Activated naive CD4-positive, alpha-beta T cell (primary cell): ENCODE measurements at places on chromosomes 6 and 20.

DNA sequence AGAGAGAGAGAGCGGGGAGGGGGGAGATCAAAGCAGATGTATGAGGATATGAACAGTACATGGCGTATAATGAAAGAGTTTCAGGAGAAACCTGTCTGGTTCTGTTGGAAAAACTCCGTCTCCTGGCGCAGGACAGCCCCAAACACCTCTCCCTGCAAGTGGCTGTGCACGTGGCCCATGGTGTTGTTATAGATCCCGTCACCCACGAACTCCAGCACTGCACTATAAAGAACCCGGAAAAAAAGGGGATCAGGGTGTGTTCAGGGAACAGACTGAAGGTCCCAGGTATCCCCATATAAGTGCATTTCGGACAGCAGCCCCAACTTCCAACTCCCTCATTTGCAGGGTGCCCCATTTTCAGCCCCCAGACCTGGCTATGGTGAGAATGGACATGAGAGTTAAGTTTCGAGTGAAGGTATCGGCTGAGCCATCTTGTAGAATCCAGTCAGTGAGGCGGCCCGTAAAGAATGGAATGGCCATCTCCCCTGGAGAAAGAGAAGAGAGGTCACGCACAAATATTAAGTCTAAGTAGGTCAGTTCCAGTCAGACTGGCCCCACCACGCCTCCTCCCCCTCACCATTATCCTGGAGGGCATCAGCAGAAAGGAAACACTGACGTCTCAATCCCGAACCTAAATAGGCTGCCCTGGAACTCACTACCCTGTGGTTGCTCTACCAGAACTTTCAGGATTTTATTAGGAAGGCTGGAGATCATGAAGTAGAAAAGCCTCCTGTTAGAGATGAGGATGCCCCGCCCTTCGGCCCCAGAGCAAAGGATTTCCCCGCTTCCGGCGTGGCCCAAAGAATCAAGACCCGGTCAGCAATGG, 1.3 kb downstream of the TAP1 start:
- DNase-seq = no peak

- no peak for DNase-seq
Observed at GRCh38 chr6:143074670-143075318, 14.1 kb downstream of the AIG1 start.

DNA sequence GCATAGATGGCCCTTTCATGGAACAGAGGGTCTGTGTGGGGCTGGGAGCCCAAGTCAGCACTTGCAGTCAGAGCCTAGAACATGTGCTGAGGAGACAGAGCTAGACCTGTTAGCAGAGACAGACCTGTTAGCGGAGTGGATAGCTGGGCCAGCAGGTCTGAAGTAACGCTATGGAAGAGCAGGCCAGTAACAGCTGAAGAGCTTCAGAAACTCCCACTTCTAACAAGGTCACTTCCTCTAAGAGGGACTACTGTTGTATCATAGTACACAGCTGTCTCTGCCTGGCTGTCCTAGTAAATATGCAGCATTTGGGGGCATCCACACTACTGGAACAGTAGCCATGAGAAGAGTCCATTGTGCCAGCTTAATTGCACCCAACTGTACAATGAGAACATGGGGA, 41.2 kb upstream of the POLR1H start:
- no peak for DNase-seq

DNA sequence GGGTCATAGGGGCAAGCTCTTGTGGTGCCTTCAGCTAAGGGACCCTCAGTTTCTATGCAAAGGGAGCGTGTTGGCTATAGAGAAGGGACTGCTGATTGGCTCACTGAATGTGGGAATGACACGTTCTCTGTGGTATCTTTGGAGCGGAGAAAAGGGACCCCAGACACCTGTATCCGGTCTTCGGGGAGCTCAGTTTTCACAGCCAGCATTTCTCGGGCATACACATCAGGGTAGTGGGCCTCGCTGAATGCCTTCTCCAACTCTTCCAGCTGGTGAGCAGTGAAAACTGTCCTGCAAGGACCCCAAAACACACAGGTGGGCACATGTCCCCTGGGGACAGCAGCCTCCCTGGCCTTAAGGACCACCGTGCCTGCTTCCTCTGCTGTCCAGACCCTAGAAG, 3.3 kb downstream of the VSX1 start:
- no peak for DNase-seq

GRCh38 chr6:45253453-45253852, 74.7 kb upstream of the RUNX2 start:
- DNase-seq = no peak

DNA sequence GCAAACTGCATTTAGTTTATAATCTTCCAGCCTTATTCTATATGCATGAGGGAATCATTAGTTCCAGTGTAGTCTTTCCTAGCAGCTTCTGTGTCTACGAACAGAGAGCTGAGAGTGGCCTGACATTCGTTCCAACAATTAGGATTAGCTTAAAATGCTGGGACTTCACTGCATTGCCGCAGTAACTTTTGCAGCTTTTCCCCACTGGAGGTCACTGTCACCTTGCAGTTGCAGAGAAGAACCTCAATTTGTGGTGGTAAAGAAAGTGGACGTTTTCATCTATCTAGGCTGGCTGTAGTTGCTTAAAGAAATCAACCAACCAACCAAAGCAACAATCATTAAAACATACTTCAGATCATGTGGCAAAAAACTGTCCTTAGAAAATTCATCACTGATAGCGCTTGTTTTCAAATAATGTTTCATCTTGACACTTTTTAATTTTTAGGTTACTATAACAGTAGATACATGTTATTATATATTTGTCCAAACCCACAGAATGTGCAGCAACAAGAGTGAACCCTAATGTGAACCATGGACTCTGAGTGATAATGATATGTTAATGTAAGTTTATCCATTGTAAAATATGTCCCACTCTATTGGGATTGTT, 12.2 kb downstream of the MYLK4 start:
- no peak for DNase-seq
